NCI-H226 (cell line): ENCODE measurements at places on chromosomes 16 and 17.

- DNase-seq = no peak
These were observed 6.8 kb upstream of the NXN start for GRCh38 chr17:986322-986929.

DNA sequence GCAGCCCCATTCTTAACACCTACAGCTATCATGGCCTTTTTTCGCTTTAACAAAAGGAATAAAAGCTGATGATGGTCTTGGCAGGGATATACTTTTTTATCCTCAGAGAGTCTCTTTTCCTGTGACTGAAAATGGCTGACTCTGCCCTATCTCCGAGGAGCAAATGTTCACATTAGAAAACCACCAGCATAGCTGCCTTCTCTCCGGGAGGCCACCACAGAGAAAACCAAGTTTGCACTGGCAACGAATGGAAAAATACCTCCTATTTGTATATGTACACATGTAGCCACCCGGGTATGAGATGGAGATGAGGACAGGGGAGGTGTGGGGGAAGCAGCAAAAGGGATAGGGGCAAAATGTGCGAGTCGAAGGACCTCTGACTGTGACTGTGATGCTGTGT lies 88.2 kb downstream of the STX8 start:
- no peak for DNase-seq

GRCh38 chr16:4928227-4928626 lies 8.7 kb downstream of the PPL start:
- no peak for DNase-seq

DNA sequence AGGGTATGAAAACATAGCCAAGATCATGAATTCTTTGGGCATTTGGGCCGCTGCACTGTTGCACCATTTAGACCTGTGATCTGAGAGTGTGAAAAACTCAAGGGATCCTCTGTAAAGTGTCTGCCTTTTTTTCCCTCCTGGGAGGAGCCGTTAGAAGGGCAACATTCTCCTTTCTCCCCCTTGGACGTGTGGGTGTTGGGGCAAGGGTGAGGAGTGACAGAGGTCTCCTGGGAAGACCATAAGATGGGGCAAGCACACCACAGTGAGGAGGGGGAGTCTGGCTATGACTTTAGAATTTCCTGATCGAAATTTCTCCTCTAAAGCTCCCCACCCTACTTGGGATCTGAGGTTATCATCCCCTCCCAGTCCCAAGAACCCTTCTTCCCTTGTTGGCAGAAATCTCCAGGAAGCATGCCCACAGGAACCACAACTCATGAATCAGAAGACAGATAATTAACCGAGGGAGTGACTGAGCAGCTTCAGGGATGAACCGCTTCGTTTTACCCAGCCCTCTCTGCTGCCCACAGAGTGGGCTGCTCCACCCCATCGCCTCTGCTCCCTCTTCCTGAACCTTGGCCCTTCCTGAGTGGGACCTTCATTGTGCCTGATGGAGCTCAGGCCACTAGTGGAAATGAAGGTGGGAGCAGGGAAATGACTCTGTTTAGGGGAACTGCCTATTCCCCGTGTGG lies 4.2 kb downstream of the ITGB3 start:
- DNase-seq = peak; percentile 95

DNA sequence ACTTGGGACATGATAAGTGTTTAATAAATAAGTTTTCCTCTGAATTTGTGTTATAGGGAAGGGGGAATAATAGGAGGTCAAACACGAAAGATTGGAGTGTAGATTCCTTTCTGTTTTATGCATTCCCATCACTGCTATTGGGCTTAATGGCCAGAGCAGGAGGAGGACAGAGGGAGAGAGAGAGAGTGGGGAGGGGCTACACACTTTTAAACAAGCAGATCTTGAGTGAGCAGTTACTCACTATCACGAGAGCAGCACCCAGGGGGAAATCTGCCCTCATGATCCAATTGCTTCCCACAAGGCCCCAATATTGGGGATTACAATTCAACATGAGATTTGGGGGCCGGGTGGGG lies 505.0 kb downstream of the GRIN2A start:
- no peak for DNase-seq

GRCh38 chr17:17913695-17914332 lies 58.4 kb downstream of the TOM1L2 start:
- peak; percentile 86 for DNase-seq

- no peak for DNase-seq
These were observed 9.5 kb downstream of the SLC6A4 start for GRCh38 chr17:30225919-30226553.

- no peak for DNase-seq
These were observed 1.7 kb upstream of the HEXIM1 start for GRCh38 chr17:45146592-45146889.

DNA sequence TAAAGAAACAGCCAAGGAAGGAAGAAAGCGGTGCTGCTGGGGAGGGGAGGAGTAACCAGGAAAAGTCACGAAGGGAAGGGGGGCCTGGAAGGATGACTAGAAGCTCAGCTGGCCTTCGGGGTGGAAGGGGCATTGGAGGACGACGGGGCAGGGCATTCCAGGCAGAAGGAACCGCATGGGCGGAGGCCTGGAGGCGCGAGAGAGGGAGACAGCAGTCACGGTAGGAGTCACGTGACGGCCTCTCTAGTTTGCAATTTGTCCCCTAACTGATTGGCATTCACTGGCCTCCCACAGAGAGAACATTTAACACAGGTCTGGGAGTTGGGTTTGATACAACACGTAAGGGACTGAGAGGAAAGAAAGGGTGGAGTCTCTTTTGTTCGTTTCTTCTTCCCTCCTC lies 63.9 kb downstream of the RTN4RL1 start:
- no peak for DNase-seq

GRCh38 chr17:42781639-42782165 lies 1.3 kb downstream of the WNK4 start:
- DNase-seq = no peak

DNA sequence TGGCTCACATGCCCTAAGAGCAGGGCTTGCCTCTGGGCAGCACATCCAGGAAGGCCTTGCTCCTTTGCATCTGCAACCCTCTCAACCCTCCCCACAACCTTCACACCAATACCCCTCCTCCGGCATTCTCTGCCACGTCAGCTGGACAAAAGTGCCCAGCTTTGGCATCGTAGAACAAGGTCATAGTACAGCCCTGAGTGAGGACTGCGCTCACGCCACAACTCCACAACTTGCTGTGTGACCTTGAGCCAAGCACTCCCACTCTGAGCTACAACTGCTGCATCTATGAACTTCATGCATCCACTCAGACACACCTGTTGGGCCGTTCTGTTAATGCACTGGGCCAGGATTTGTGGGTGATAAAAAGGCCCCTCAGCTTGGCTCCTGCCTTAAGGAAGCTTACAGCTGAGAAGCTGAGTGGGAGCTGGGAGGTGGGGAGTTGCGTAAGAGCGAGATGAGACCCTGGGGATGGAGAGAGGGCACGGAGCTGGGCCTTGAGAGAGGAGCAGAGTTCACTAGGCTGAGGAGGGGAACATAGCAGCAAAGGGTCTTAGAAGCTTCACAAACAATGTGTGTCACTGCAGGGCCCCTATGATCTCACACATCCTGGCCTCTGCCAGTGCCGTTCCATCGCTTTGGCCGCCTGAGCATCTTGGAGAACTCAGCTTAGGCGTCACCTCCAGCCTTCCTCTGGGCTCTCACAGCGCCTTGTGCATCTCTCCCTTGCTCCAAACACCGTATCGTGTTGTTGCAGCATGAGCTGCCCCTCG lies 8.6 kb upstream of the MRC2 start:
- no peak for DNase-seq

GRCh38 chr17:21298983-21299519 lies 14.5 kb downstream of the MAP2K3 start:
- DNase-seq = no peak

GRCh38 chr16:71645450-71645849 lies 19.5 kb downstream of the MARVELD3 start:
- DNase-seq = no peak

DNA sequence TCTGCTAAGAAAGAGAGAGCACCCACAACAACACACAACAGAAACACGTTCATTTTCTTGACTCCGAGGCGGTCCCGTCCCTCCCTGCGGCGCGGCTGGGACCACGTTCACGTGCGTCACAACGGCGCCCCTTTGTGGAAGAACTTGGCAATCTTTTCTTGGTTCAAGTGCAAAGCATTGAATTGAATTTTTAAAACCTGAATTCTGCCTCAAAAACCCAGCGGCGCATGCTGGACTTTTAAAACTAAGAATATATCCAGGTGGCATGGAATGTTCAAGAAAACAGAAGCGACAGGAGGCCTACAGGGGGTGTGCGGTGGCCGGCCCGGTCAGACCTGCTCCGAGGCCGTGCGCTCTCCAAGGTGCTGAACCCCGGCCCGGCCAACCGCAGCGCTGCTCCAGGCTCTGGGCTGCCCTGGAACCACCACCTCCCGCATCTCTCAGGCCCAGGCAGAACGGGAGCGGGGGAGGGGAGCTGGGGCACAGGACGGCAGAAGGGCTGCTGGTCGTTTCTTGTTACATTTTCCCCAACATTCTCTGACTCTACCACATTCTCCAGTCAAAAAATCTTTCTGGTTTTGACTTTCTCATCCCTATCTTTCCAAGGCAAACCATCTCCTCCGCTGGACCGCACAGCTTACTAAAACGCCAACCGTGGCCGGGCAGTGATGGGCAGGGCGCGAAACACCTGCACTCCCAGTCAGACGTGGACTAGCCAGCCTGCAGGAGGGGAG lies 3.4 kb upstream of the HEXD start:
- DNase-seq = peak; percentile 54

GRCh38 chr16:24507959-24508480 lies 31.3 kb upstream of the RBBP6 start:
- DNase-seq = no peak

- no peak for DNase-seq
These were observed 9.8 kb upstream of the SLC6A2 start for GRCh38 chr16:55645986-55646385.

GRCh38 chr17:51721730-51722129 lies 436.8 kb downstream of the CA10 start:
- no peak for DNase-seq

DNA sequence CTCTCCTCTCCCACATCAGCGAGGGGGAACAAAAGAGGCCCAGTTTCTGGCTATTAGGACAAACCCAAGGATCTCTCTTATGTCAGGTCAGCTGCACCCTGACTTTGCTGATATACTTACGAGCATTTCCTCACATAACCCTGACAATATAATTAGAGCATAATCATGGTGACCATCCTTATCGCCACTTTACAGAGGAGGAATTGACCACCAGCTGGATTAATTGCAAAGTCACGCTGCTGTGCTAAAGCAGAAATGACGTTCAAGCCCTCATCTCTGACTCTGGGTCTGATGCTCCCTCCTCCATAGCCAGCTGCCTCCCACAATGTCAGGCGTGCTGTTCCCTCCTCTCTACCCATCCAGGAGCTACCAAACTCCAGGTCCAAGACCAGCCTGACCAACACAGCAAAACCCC lies 42.6 kb downstream of the TRARG1 start:
- no peak for DNase-seq

- DNase-seq = no peak
These were observed 187.6 kb downstream of the MYO1D start for GRCh38 chr17:32689348-32689747.

GRCh38 chr16:84079664-84080063 lies 37.1 kb upstream of the SLC38A8 start:
- DNase-seq = no peak

- DNase-seq = no peak
These were observed 14.7 kb upstream of the ST6GALNAC1 start for GRCh38 chr17:76658242-76658662.

DNA sequence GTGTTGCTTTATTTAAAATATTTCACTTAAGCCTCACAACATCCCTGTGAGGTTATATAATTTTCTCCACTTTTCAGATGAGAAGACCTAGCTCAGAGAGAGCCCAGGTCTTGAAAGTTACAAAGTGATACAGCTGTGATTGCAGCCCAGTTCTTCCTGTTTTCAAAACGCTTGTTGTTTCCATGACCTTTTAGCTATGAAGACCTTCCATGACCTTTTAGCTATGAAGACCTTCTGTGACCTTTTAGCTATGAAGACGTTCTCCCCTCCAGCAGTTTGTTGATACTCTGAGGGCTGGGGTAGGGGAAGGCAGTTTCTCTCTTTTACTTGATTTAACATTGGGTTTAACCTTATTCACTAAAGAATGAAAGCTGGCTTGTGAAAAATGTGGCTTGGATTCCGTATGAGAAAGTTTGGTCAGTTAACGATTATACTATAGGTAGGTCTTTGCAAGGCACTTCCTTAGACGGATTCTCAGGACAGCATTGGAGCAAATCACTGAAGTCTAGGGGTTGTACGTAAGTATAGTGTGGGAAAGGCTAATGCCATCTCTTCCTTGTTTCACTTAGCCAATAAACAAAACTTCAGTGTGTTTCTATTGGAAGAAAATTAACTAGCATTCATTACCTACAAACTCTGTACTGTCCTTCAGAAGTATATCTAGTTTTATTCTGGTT lies 20.7 kb downstream of the PHKB start:
- no peak for DNase-seq

GRCh38 chr17:82835766-82836512 lies 3.9 kb downstream of the ZNF750 start:
- DNase-seq = no peak

GRCh38 chr16:29662000-29662728 lies 883 bp upstream of the SPN start:
- DNase-seq = no peak

DNA sequence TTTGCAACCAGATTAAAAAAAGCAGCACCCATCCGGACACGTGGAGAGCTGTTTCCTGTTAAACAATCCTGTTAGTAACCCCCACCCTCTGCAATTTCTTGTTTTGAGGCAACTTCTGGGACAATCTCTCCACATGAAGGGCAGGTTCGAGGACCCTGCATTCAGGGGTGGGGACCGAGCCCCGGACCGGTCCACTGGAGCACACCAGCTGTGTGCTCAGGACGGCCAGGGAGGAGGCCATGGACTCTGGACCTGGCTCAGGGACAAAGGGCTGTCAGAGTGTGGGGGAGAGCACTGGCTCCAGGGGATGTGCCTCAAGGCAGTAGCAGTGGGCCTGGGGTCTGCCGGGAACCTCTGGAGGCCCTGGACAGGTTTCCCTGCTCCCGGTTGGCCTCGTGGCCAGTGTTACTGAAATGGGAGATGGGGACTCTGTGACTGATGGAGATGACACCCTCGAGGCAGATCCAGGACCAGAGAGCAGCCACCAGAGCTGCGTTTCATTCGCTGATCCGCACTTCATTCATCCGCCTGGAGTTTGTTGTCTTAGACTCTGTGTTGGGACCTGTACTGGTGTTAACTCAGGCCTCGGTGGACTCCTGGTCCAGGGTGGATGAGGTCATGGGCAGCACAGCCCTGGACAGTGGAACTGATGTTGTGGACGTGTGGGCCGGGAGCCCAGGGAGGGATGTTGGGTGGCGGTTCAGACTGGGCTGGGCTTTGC lies 2.9 kb upstream of the CPNE7 start:
- no peak for DNase-seq

GRCh38 chr16:63289834-63290460 lies 1253.7 kb upstream of the CDH8 start:
- DNase-seq = peak; percentile 20

GRCh38 chr16:29820730-29821642 lies 724 bp downstream of the MVP start:
- peak; percentile 68 for DNase-seq

GRCh38 chr17:45709728-45710288 lies 74.3 kb upstream of the CRHR1 start:
- DNase-seq = no peak

- no peak for DNase-seq
These were observed 615 bp downstream of the PRPSAP1 start for GRCh38 chr17:76353004-76353598.
